CD4-positive, alpha-beta T cell treated with Interleukin-1 beta for 1 hour (primary cell): ENCODE measurements at places on chromosomes 5 and 9.

DNA sequence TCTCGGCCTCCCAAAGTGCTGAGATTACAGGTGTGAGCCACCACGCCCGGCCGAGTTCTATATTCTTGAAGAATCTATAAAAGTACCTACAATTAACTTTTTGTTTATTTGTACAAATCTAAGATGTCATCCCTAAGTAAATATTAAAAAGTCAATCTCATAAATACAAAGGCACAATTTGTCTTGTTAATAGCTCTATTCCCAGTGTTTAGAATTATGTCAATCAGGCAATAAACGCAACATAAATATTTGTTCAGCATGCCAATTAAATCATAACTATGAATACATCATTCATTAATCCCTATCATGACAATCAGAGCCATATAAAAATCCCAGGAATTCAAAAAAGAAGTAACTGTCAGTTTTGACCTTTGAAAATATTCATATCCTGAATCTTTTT, 68.9 kb upstream of the CDH18 start:
- DNase-seq: no peak

DNA sequence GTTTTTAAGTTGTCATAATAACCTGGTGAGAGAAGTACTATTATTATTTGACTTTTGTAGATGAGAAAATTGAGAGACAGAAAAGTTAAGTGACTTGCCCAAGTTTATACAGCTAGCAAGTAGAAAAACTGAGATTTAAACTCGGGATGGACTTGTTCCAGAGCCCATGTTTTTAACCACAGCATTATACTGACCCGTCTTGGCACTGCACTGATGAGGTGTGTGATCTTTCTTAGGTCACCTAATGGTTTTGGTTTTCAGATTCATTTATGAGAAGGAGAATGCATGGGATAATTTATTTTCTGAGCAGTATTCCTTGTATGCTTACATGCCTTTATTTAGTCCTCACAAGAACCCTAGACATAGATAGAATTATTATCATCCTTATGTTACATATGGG, 201.8 kb upstream of the CDKN2B start:
- no peak for DNase-seq

GRCh38 chr5:88675708-88676636, 207.0 kb downstream of the MEF2C start:
- DNase-seq: peak; percentile 28

DNA sequence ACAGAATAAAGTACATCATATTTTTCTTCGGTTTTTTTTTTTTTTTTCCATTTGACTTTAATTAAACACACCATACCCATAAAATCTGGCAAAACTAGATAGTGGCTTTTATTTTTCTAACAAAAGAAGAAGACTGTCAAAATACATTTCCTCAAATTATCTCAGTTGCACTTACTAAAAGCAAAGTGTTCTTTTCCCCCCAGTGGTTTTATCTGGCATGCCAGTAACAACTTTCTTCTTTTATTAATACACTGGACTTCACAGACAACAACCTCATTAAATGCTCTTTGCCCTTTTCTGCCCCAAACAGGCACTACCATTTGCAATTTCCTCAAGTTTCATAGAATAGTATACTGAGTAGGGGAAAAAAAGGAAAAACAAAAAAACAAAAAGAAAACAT, 1792.3 kb downstream of the EFNA5 start:
- no peak for DNase-seq

DNA sequence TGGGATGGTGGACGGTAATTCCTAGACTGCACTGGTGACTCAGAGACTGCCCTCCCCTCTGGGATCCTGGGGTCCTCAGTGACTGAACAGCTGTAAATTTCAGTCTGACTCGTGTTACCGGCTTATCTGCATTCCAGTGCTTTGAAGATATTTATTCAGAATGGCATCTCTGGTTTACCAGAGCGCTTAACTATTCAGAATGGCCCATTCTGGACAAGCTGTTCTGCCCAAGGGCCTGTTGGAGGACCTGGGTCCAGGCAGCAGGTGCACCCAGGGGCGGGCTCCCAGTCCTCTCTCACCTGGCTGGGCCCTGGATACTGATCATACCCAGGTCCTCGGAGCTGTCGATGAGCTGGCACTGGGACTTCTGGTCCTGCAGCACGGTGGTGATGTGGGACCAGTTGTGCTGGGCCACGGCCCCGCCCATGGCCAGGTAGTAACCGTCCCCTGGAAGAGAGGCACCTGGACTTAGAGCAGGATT, 48.0 kb downstream of the SARDH start:
- DNase-seq: no peak

DNA sequence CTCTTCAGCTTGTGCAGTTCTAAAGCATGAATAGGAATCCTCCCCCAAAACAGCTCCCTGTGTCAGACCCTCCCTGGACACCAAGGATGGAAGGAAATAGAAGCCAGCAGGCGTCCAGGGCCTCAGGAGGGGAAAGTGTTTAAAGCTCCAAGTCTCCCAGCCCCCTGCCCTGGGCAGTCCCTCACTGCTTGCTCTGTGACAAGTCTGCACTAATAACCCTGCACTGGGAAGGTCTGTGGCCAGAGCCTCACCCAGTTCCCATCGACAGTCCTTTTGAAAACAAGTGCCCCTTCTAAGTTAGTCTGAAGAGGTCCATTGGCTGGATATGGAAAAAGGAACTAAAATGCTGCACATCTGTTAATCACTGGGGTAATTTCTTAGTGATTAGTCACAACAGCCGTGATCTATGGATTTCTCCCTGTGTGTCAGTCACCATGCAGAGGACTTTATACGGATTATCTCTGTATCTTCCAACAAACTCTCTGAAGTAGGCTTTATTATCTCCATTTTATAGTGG, 195.3 kb downstream of the FBXL7 start:
- no peak for DNase-seq

- DNase-seq: no peak
Observed at GRCh38 chr9:125262294-125262991, 817 bp downstream of the GAPVD1 start.

DNA sequence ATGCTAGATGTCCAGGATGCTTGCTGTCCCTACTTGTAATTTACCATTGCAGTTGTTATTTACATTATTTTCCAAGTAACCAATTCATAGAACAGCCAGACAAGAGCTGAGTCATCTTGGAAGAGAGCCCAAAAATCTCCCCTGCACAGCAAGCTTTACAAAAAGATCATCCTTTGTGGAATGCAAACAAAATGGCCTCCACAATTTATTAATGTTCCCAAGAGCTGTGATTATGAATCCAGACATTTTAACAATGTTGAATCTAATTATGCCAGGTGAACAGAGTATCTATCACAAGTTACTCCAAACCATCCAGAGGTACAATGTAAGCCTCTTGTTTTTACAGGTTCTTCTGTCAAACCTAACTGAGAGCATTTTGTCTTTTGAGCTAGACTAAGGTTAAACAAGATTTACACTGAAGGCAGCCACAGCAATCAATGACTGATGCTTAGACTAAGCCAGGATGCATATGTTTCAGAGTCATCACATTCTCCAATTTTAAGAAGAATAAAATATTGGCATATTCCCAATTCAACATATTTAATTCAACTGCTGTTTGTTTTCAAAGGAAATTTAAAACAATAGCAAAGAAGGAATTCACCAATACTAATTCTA, 95.3 kb upstream of the SLC12A2 start:
- no peak for DNase-seq

GRCh38 chr9:122106576-122106975, 13.5 kb upstream of the TTLL11 start:
- DNase-seq: no peak

- DNase-seq: no peak
Observed at GRCh38 chr9:118230329-118230728, 526.1 kb downstream of the TLR4 start.

DNA sequence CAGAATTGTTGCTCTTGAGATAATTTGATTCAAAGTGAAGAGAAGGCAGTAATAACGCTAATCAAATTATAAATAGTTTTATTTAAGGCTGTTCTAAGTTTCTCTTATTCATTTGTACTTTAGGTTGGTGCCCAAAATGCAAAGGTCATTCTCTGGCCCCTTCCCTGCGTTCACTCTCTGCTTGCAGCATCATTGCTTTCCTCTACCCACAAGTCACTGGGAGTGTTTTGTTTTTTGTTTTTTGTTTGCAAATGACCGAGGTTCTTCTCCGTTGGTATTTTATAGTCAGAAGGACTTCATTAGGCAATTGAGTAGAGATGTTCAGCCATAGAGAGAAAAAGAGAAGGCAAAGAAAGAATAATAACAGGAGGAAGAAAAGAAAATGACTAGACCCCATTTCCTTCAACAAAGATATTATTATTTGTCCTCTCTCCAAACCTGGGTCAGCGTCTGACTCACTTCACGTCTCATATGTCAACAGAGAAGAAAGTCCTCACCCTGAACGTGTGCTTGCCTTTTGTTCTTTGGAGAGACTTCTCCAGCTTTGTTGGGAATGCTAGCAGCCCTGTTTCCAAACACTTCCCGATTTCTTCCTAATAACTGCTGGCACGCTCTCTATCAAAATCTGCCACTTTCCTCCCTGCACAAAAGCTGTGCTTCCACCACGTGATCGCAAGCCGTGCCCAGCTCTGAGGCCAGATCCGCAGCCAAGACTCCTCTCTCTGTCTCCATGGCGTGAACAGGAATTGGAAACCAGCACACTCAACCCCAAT, 119.8 kb downstream of the EBF1 start:
- DNase-seq: no peak
